ENCODE measurements at places on chromosomes 6 and 20.

GRCh38 chr20:2559279-2559626, 22.9 kb downstream of the TMC2 start:
- DNase-seq = no peak

DNA sequence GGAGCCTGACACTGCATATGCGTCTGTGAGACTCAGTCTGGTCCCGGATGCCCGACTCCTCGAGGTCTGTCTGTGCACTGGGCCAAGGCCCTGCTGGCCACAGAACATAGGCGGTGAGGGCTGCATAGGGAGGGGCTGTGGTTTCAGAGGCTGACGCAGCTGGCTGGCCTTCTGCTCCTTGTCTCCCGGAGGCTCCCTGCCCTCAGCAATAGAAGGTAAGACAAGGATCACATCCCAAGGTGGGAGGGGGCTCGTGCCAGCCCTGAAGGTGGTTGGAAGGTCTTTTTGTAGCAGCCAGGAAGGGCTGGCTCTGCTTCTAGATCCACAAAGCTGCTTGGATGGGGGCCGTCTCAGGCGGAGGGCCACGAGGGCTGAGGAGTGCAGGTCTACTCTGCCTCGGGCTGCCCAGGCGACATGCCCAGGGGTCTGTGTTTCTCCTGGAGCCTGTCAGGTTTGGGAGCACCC, 239.8 kb upstream of the SULF2 start:
- no peak for DNase-seq

- DNase-seq = no peak
These were observed 447.5 kb upstream of the HSF2 start for GRCh38 chr6:121951918-121952379.

DNA sequence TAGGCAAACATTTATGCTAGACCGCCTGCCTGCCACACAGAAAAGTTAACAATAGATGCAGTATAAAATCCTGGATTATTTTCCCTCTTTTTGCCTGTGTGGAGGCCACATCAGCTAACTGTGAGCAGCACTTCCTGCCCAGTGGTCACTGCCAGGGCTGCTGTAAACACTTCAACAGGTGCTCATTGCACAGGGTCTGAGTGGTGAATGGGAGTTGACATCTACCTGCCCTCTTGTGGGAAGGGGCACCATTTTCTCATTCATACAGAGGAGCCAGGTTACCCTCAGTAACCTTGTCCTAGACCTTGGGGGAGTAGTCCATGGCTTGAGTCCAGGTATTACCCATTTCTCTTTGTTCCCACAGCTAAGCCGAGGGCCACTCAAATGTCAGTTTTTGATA, 235.3 kb downstream of the TMEM242 start:
- DNase-seq = no peak

DNA sequence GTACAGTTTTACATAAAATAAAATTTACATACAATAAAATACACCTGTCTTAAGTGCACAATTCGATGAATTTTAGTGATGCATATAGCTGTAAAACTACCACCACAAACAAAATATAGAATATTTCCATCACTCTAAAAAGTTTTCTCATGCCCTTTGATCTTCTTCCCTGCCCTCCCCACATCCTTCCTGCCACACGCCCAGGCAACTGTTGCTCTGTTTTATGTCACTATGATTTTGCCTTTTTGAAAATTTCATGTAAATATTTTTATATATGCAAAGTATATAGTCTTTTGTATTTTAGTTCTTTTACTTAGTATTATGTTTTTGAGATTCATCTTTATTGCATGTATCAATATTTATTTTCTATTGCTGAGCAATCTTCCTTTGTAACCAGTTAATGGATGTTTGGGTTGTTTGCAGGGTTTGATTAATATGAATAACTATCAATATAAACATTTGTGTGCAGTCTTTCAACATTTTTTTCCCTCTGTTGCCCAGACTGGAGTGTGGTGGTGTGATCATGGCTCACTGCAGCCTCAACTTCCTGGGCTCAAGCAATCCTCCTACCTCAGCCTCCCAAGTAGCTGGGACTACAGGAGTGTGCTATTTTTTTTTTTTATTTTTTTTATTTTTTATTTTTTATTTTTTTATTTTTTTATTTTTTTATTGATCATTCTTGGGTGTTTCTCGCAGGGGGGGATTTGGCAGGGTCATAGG, 23.8 kb upstream of the SAMHD1 start:
- DNase-seq = no peak

DNA sequence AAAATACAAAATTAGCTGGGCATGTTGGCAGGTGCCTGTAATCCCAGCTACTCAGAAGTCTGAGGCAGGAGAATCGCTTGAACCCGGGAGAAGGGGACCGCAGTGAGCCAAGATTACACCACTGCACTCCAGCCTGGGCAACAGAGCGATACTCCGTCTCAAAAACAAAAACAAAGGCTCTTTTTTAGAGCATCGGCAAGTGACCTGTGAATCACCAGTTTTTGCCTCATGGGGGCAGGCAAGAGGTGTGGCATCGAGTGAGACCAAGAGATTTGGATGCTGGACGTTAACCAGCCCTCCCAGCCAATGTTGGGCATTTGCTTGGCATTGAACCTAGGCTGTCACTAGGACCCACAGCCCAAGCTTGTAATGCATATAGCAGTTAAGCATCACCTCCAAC, 14.6 kb upstream of the CDK5RAP1 start:
- DNase-seq = no peak

DNA sequence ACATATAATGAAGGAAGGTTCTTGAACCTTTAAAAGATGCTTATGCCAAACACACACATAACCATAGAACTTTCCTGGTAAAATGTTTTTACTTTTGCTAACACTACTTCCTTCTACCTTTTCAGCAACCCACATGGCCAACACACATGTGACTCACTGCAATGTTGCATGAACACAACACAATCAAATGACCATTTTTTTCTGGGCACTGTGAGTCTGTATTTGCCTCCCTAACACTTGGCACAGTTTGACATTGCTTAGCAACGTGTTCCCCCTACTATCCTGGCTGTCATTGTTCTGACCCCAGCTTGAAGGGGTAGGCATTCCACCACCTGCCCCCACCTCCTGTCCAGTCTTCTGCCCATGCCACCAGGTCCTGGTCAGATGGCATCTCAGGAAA, 204.8 kb upstream of the PRND start:
- DNase-seq = no peak

GRCh38 chr6:136639702-136640101, 89.5 kb upstream of the MAP7 start:
- DNase-seq = no peak

DNA sequence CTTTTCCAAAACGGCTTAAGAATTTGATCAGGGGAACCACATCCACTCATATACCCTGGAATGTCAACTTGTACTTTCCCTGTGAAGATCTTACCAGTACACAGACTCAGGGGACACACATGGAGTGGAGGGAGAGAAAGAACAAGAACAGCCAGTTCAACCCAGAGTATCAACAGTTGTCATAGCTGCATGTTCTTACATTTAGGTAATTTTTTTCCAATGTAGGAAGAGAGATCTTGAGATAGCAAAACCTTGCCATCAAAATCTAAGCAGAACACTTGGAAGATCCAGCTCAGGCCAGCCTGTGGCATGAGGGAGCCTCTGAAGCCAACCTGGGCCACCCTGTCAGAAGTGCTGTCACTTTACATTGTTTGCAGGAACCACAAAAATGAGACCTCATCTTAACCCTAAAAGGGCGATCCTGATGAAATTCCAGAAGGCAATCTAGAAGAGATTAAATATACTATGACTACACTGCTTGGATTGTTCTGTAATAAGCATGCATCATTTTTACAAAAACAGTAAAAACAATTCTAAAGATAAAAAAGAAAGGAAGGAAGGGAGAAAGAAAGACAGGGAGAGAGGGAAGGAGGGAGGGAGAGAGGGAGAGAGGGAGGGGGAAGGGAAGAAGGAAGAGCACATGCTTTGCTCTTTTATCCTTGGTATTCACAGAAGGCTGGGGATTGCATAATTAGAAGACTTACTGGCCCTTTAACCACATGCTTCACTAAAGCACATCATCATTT, 124.7 kb upstream of the TCF21 start:
- no peak for DNase-seq

DNA sequence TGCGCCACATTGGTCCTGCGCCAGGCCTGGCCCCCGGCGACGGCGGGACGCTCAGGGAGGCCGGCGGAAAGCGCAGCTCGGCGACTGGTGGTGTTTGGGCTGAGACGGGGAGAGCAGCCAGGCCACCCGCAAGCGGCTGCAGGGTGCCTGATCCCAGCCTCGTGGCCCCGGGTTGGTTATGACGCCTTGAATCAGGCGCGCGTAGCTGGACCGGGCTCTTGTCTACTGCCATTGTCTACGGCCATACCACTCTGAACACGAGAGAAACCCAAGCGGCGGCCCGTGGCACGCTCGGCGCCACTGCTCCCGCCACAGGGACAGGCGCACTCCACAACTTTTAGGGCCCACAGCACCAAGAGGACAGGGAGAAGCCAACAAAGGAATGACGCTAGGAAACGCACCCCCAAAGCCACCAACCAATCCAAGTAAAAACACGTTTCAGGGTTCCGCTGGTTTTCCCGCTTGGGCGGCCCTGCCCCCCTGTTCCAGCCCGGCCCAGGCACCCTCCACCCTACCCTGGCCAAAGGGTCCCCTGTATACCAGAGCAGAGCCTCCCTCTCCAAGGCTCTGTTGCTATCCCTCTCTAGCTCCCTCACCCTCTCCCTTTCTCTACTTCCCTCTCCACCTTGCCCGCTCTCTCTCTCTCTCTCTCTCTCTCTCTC, 1849.3 kb upstream of the DEFB115 start:
- no peak for DNase-seq

GRCh38 chr20:17627101-17627955, 54.7 kb downstream of the RRBP1 start:
- no peak for DNase-seq

- no peak for DNase-seq
These were observed 547.9 kb downstream of the COL12A1 start for GRCh38 chr6:74657931-74658330.

- DNase-seq = no peak
These were observed 21.7 kb upstream of the SMIM26 start for GRCh38 chr20:18545566-18545965.

DNA sequence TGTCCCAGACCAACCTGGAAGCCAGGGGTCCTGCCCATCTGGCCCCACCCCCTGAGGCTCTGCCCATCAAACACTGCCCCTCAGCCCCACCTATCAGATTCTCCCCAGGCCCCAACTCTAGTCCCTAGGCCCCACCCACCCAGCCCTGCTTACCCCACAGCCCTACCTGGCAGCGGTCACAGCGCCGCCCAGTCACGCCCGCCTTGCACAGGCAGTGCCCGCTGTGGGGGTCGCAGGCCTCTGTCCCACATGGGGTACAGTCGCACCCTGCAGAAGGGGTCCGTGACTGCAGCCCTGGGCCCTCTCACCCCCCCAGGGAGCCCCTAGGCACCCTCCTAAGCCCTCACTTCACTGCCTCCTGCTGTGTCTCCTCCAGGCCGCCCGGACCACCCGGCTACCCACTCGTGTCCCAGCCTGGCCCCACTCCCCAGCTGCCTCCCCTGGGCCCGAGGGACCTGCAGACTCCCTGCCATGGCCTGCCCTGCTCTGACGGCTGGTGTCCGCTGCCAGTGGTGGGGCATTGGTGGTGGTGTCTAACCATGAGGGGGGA, 19.8 kb downstream of the ADRM1 start:
- DNase-seq = no peak

GRCh38 chr6:11258260-11259237, 26.1 kb upstream of the NEDD9 start:
- DNase-seq = no peak

GRCh38 chr6:156169371-156169770, 607.8 kb upstream of the ARID1B start:
- DNase-seq = no peak

- DNase-seq = no peak
These were observed 2.8 kb downstream of the TAF11 start for GRCh38 chr6:34884996-34885395.

- no peak for DNase-seq
These were observed 168.9 kb upstream of the CENPW start for GRCh38 chr6:126170978-126171382.

DNA sequence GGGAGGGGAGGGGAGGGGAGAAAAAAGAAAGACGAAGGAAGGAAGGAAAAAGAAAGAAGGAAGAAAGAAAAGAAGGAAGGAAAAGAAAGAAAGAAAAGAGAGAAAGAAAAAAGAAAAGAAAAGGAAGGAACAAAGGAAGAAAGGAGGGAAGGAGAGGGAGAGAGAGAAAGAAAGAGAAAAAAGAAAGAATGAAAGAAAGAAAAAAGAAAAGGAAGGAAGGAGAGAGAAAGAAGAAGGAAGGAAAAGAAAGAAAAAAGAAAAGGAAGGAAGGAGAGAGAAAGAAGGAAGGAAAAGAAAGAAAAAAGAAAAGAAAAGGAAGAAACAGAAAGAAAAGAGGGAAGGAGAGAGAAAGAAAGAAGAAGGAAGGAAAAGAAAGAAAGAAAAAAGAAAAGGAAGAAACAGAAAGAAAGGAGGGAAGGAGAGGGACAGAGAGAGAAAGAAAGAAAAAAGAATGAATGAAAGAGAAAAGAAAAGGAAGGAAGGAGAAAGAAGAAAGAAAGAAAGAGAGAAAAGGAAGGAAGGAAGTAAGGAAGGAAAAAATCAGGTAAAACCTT, 225.3 kb downstream of the TPBG start:
- DNase-seq = no peak

- DNase-seq = no peak
These were observed 10.4 kb downstream of the PLCG1 start for GRCh38 chr20:41147767-41148191.

DNA sequence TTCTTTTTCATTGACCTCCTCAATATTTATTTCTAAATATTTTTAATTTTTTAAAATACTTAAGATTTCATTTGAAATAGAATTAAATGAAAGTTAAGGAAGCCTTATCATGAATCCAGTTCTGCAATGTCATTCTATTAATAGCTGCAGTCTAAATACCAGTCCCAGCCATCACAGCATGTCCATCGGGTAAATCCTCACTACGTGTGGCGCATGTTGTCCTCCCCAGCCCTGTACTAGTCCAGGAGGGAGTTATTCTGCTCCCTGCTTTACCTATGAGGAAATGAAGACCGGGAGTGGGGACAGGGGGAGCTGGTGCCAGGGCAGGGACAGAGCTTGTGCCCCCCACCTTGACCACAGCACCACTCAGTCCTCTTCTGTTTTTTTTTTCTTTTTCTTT, 125.1 kb upstream of the QKI start:
- no peak for DNase-seq

GRCh38 chr6:168826726-168827585, 386.0 kb downstream of the SMOC2 start:
- no peak for DNase-seq

- no peak for DNase-seq
These were observed 153.5 kb downstream of the ZMYND8 start for GRCh38 chr20:47202733-47203667.

DNA sequence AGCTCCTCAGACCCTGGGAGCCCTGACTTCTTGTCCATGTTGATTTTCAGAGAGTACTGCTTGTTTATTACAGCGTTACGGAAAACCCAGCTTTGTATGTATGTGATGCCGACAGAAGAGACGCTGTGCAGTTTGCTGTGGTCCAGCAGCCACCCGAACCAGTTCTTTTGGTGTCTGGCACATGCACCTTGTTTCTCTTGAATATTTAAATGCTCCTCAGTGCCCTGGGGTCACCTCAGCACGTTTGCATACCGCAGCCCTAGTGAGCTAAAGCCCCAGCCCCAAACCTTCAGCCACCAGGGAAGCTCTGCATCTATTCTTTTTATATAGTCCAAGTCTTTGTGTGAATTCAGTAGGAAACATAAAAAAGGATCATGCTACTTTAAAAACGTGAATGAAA, 39.9 kb downstream of the AFDN start:
- no peak for DNase-seq
